Left ventricle myocardium superior (tissue), 1 donor: ENCODE measurements at places on chromosomes 6 and 20.

- no peak for DNase-seq
These were observed 184.9 kb downstream of the TINAG start for GRCh38 chr6:54493138-54493537.

- DNase-seq = no peak
These were observed 272.5 kb upstream of the JAG1 start for GRCh38 chr20:10946124-10946880.

DNA sequence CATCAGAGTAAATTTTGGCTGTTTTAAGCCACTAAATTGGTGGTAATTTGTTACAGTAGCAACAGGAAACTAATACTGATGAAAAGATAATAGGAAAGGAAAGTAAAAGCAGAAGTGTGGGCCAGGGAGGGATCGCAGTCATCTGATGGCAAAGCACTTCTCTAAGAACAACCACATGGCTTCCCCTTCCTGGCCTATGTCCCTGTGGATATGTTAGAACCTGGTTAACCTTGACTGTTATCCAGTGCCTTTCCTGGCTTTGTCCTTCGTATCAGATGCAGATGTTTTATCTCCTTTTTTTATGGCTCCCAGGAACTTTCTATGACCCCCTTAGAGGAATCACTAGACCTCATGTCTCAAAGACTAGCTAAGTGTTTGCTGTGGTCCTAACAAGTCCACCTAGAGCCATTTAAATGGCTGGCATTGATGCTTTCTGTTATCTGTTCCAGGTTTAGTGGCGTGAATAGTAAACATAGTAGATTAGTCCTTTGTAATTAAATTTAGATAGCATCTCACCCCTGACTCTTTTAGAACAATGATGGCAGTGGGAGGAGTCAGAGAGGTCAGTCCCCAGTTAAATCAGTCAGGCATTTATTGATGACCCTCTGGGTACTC is 79.2 kb upstream of the PHACTR2 start:
- no peak for DNase-seq

DNA sequence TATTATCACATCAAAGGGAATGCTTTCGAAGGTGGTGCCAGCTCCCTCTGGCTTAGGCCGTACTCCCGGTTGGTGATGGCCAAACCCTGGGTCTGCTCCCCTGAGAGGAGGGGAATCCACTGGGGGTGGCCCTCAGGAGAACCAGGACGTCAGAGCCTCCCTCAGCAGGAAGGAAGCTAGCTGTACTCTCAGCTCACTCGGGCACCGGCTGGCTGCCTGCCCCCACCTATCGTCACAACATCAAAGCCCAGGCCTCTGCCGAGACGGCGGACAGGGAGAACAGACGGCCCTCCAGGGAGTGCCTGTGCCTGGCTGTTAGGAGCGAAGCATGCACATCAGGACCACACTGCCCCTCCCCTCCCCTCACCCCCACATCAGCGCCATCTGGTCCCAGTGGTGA is 9.2 kb upstream of the PGC start:
- no peak for DNase-seq

DNA sequence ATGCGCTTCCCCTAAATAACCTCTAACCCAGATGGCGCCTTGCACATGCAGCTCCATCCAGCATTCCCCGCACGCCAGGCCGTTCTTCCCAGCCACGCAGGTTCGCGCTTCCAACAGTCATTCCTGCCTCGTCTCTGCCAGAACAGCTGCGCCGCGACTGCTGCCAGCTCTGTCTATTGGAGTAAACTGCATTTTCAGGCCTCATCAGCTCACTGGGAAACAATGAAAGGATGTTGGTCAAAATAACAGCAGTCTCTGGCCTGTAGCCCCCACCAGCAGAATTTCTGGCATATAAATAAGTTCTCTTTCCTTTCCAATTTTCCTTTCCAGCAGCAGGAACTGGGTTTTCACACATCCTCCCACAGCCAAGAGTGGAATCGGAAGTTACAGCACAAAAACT is 14.6 kb downstream of the NRSN1 start:
- peak; percentile 82 for DNase-seq

GRCh38 chr6:122719176-122719575 is 60.3 kb upstream of the FABP7 start:
- DNase-seq = no peak

DNA sequence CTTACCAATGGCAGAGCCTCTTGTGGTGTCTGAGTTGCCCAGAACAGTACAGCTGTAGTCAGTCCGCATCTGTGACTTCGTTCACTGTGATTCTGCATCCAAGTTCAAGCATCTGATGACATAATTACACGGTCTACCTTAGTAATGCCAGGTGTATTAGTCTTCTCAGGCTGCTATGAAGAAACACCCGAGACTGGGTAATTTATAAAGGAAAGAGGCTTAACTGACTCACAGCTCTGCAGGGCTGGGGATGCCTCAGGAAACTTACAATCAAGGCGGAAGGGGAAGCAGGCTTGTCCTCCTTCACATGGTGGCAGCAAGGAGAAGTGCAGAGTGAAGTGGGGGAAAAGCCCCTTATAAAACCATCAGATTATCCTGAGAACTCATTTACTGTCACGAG is 163.9 kb upstream of the SULF2 start:
- no peak for DNase-seq

- DNase-seq = no peak
These were observed at the start of gene STK35 for GRCh38 chr20:2101057-2101864. Gene STK35, plus strand, starts transcription at chr20:2101827. Its CDS starts 55 bp downstream, at chr20:2101882.

- DNase-seq = no peak
These were observed 161.3 kb downstream of the THBS2 start for GRCh38 chr6:169092375-169092774.

- no peak for DNase-seq
These were observed 706 bp upstream of the SNX14 start for GRCh38 chr6:85594197-85594930.

- DNase-seq = no peak
These were observed 2.3 kb downstream of the SUPT3H start for GRCh38 chr6:45375449-45375848.
